ENCODE measurements at places on chromosomes 5 and 9.

DNA sequence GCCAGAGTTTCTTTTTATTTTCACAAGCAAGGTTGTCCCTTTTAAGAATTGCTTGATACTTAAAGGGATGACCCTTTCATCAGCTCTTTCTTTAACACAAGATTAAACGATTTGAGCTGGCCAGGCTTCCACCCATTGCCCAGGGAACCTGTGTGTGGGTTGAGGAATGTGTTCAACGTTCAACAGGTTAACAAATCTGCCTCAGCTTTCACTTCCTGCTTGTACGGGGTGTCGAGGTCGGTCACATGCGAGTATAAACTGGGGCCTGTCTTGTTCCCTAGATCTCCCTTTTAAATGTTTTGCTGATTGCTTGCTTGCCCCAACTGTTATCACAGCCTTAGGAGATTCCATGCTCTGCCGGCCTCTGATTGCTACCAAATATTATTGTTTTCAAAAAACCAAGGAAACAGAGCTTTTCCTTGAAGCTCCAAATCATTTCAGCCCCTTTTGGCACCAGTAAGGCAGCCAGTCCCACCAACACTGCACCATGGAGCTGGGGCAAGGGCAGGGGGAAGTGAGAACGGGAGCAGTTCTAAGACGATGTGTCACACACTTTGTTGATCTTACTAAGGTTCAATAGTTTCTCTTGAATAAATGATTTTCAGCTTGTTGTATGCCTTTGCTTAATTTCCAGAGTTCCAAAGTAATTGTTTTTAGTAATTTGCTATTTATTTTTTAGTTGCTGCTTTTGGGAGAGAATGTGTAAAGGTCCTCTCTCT is 10.7 kb upstream of the CLK4 start:
- DNase-seq: no peak

DNA sequence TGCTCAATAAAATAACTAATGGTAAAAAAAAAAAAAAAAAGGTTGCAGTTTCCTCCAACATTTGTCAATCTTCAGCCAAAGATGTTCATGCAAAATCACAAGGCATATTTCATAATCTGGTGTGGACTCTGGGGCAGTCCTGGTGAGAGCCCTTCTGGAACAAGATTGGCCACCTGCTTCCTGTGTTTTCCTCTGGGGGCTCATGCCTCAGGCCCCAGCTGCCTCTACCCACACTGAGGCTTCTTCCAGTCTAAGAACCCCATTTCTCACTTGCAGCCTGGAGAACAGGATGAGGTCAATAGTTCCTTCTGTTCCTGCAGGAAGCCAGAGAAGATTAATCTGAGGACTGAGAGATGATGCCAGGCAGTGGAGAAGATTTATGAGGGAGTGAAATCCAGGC is 492.6 kb upstream of the BRINP1 start:
- DNase-seq: no peak

DNA sequence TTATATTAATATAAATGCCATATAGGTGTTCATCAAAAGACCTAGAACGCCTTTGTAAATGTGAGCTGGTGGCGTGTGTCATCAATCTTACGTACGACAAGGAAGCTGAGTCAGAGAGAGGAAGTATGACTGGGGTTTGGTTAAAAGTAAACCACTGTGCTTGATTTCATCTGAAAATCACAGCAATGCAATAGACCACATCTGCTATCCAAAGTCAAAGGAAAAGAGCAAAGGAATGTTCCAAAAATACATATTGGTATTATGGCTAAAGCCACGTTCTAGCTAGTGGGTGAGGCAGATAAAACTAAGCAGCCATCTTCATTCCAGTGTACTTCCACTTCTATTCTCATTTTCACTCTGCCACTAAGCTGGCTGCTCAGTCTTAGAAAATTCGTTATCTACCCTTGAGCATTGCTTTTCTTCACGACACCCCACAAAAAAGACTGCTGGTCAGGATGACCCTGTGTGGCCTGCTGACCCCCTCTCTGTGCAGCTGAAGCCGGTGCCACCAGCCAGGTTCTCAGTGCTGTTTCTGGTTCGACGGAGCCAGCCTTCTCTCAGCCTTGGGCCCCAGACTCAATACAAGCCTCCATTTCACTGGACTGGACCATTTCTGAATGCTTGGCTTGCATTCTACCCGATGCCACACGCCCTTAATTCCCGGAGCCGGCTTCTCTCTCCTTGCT is 23.8 kb downstream of the SHC3 start:
- DNase-seq: no peak

- DNase-seq: no peak
Measured at GRCh38 chr9:16052757-16053530, 500.1 kb downstream of the CCDC171 start.

DNA sequence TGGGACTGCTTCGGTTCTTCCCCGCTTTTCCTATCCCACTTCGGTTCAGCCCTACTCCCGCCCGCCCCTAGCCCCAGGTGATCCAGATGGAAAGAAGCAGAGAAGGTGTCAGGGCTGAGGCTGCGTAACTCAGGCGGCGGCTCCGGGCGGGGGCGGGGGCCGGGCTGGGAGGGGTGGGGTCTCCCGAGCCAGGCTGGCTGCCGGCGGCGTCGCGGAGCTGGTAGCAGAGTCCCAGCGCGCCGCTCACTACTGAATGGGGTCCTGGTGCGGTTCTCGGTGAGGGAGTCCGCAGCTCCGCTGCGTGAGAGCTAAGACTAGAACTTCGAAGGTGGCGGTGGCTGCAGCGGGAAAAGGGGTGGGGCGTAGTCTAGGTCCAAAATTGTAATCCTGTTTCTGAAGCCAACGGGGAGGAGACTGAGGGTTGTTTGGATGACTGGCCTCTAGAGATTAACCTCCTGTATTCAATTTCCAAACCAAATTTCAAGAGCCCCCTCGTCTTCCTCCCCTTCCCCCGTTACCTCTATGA is 1.4 kb downstream of the PRR16 start:
- peak; percentile 26 for DNase-seq

- no peak for DNase-seq
Measured at GRCh38 chr5:143717400-143717799, 94.6 kb upstream of the HMHB1 start.

DNA sequence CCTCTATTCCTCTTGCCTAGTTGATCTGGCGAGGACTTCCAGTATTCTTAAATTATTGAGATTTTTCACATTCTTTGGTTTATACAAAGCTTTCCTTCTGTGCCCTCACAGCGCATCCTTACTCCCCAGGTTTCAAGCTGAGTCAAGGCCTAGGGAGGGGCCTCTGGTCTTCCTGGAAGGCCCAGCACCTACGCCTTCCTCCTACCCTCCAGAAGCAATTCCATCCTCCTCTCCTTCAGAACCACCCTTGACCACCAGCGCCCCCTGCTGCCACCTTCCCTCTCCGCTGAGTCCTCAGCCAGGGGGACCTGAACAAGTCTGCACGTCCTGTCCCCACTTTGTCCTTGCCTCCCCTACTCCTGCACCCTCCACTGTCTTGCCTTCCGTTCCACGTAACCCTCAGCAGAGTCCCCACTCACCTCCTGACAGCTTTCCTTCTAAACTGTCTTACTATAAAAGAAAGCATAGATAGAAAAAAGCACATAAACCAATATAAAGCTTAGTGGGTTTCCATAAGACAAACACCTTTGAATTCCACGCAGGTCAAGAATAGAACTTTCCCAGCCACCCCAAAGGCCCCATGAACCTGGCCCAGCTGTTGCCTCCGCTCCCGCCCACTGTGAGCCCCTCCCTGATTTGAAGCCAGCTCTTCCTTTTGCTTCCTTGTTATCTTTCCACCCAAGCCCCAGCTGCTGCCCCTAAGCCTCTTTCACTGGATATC is 63.0 kb upstream of the CTSL start:
- peak; percentile 26 for DNase-seq

GRCh38 chr9:85715587-85715986 is 26.2 kb downstream of the AGTPBP1 start:
- DNase-seq: no peak

- DNase-seq: no peak
Measured at GRCh38 chr5:137632716-137633115, 103.2 kb downstream of the KLHL3 start.

All from COR-L47 (cell line).